ENCODE measurements at places on chromosomes 11 and 22. TPM values are rescaled to one million over a fixed set of nuclear protein-coding genes. Genes with fewer than 3 reads are reported as not detected.

Gene SUSD2
- 3.1 TPM for total RNA-seq

Gene KCNJ4
- 67.8 TPM for total RNA-seq

Gene SMIM35
- total RNA-seq = not detected

Gene KCNQ1OT1
- total RNA-seq = 0.57 TPM

Gene CLCF1
- total RNA-seq = 4.0 TPM

Gene MS4A1
- total RNA-seq = not detected

Gene ATL3
- total RNA-seq = 15.1 TPM

- DNase-seq = no peak
Observed at GRCh38 chr11:22703591-22703990, 37.2 kb downstream of the GAS2 start.

DNA sequence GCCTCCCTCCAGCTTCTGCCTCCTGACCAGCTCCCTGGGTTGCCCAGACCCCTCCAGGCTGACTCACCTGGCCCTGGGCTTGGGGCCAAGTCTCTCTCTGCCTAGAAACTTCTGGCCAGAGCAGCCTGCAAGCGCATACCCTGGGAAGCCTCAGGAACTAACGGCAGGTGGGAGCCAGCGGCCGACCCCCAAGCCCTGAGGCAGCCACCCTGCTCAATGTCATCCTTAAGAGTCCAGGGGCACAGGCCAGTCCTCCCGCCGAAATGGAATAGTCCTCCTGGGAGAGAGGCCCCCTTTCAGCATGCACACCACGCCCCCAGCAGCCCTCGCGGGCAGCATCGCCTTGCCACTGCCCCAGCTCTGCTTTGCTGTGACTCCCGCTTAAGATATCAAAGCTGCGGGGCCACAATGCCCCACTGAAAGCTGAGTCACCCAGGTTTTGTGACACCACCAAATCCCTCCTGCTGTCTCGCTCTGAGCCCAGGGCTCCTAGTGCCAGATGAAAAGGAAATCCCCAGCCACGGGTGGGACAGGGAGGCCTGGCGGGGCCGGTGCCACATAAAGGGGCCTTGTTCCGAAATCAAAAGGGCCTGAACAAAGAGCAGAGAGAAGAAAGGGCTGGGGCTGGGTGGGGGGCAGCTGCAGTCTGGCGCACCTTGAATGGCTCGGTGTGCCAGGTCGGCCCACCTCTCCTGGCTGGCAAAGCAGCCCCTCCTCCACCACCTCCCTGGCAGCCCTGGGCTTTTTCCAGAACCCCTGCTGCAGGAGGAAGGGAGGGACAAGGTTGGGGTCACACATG is 21.4 kb upstream of the FGF3 start:
- no peak for DNase-seq

DNA sequence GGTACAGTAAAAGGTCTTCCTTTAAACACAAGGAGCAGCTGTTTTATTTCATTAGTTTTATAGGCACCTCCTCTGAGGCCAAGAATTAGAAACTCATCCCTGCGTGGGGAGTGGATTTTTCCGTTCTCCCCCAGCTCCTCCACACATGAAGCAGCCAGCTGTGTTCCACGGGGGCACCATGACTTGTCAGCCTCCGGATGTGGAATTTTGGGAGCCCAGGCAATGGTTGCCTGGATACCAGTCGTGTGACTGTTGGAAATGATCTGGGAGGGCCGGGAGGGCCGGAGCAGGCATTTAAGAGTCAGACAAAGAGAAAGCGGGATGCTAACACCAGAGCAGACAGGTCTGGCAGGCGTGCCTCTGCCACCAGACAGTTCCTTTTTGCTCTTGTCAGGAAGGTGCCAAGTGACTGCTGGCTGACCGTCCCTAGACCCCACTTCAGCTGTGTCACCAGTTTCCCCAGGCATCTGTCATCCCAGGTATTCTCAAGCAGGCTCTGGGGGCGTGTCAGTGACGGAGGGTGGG is 15.9 kb upstream of the CDC42EP2 start:
- DNase-seq = no peak

DNA sequence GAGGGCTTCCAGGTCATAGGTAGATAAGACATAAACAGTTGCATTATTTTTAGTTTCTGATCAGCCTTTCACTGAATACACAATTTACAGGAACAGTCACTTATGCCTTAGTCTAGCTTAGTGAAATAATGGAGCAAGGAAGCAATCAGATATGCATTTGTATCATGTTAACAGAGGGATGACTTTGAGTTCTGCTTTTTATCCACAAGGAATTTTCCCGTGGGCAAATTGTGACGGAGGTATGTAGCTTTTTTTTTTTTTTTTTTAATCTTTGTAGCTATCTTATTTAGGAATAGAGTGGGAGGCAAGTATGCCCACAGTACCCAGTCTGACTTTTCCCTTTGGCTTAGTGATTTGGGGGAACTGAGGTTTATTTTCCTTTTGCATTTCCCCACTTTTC is 3.4 kb upstream of the NLRP10 start:
- DNase-seq = no peak

GRCh38 chr11:77121876-77122575 is 6.0 kb upstream of the MYO7A start:
- no peak for DNase-seq

DNA sequence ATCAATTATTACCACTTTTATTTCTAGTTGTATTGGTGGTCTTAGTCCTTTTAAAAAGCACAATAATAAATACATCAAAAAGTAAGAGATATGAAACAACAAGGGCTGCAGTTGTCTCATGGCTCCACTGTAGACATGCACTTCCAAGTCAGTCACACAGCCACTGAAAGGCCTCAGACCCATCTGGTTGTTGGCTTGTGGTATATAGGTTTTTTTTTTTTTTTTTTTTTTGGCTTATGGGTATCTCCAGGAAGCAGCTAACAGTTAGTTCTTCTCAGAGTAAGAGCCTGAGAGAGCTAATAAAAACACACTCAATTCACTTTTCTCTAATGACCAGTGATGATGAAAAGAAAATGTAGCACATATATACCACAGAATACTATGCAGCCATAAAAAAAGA is 6.0 kb upstream of the OR52E6 start:
- DNase-seq = no peak

DNA sequence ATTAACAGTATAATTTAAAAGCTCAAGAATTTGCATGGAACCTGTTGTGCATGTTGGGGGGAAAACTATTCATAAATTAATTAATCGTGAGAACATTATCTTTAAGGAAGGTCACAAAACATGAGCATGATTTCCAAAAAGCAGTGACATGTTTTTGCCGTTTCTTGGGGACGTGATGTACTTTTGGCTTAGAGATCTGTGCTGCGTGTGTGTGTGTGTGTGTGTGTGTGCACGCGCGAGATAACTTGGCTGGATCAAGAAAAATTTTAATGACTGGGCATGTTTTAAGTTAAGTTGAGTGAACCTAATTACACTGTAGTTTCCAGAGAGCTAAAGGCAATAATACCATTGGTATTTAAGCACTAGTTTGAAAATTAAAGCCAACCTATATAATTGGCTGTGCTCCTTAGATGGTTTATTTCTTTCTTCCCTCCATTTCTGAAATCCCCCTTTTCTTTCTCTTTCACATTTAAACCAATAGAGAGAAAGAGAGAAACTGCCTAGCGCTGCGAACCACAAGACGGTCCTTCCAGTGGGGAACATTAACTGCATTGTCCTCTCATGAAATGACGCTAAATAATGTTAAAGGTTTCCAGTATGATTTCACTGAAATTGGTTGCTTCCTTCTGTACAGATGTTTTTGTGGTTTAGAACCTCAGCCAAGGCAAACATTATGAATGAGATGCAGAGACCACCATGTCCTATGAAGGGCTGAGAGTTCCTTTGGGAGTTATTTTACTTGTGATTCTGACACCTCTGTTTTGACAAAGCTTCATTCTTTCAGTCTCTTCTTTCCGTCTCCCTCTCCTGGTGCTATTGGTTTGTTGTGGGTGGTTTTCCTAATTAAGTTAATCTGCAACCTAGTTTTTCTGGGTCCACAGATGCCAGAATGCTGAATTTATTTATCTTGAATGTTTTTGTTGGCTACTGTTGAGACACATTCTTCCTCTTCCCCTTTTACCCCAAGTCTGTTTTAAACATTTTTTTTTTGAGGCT is 51.7 kb downstream of the ZBTB16 start:
- DNase-seq = no peak

DNA sequence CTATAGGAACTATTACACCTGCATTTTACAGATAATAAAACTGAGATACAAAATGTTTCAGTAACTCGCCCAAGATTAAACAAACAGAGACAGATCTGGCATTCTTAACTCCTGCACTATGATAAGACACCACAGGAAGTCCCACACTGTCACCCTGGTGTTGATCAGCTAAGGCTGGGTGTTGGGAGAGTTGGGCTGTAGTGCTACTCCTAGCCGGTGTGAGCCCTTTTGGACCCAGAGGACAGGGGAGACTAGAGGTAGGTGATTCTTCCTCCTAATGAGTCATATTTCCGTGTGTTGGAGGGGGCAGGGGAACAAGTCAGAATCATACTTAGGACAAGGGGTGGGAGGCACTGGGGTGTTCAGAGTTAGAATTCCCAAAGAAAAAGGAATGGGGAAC is 353.2 kb upstream of the TENM4 start:
- DNase-seq = no peak

DNA sequence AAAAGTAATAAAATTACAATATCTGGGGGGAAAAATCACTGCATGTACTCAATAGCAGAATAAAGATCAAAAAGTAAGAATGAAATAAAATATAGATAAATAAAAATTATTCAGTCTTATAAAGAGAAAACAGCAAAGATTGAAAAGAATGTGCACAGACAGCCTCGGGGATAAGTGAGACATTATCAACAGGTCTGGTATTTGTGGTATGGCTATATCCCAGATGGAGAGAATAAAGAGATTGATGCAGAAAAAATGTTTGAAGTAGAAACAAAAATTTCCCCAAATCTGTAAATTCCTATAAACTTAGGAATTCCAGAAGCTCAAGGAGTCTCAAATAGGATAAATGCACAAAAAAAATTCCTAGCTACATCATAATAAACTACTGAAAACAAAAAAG is 74.5 kb upstream of the LUZP2 start:
- DNase-seq = no peak

DNA sequence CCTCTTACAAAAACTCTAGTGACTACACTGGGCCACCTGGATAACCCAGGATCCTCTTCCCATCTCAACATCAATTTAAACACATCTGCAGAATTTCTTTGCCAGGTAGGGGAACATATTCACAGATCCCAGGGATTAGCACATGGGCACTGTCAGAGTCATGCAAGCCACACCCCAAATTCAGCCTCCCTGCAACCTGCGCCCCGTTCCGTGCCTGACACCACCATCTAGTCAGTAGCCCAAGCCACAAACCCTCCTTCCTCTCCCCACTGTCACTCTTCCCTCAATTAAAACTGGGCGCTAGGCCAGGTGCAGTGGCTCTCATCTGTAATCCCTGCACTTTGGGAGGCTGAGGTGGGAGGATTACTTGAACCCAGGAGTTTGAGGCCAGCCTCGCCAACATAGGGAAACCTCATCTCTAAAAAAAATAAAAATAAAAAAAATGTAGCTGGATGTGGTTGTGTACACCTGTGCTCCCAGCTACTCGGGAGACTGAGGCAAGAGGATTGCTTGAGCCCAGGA is 6.4 kb downstream of the FADD start:
- DNase-seq = no peak

GRCh38 chr11:132981131-132981956 is 551.0 kb downstream of the OPCML start:
- DNase-seq = no peak

GRCh38 chr11:32184041-32184722 is 93.3 kb downstream of the RCN1 start:
- no peak for DNase-seq

DNA sequence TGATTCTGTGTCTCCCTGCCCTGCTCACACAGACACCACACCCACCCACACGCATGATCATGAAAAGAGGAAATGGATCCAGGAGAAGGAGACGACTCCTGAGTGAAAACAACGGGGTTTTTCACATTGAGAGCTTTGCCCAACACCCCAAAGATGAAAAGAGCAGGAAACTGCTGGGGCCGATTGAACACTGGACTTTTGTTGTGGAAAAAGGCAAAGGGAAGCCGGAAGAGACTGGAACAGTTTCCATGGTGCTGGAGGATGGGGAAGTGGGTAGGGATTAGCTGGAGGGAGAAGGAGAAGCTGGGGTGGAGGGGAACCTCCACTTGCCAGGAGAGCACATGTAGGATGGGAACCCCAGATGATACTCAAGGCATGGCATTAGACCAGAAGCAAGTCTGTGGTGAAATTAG is 5.2 kb upstream of the SLC43A3 start:
- DNase-seq = peak; percentile 46

DNA sequence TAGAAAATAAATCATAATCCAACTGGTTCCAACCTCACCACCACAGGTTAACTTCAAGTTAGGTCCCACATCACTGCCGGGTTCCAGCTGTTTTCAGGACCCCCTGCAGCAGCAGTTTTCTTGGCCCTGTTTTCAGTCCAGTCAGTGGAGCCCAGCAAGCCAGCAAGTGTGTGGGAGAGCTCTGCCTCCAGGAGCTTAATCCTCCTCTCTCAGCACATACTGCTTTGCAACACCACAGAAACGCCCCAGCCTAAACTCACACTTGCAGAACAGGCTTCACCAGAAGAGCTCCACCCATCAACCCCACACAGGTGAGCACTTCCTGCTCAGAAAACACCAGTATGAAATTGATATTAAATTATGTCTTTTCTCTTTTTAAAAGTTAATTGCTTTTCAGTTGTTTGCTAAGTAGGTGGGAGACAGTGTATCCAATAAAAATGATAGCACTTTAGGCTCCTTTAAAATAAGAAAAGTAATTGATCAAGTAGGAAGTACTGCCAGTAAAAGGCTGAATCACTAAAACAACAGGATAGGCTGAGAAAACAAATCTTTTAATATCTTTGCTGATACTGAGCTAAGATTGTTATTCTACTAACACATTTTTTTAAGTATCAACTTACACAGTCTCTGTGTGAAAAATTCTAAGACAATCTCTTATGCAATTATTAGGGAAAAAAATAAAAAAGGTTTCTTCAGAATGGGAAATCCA is 81.5 kb upstream of the TP53AIP1 start:
- DNase-seq = no peak

- DNase-seq = no peak
Observed at GRCh38 chr22:41821471-41822316, 11.2 kb upstream of the SREBF2 start.

DNA sequence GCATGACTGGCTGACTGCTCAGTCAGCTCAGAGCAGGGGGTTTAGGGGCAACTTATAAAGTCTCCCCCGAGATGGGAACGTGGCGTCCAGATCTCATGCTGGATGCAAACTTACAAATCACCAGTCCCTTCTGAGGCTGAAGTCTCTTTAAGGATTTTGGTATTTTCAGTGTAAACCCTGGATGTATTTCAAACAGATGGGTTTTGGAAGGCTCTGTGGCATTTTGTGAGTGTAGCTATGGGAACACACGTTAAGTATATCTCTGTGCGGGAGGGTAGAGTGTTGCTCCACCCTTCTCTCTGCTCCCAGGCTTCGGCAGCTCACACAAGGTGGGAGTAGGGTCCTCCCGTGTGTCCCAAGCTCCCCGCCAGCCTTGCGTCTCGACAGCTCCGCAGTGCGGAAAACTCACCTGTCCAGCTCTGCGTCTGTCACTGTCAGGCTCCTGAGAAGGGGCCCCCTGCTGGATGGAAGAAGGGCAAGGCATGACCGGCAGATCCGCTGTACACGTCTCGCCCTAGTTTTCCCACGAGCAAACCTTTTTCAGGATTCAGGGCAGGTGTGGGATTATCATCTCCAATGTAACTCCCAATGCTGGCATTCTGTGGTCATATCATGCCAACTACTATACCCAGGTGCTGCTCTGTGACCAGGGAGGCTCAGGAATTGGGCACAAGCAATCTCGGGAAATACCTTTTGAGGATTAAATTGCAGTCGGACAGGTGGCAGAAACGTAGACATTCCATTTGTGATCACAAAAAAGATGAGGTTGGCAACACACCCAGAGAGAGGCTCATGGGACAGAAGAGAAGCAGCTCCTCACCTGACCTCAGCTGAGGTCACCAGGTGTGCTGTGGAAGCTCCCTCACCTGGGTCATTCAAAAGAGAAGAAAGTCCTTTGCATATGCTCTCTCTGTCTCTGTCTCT is 313.9 kb upstream of the B3GAT1 start:
- DNase-seq = no peak
